ENCODE measurements at places on chromosomes 16 and 17. TPM values are rescaled to one million over a fixed set of nuclear protein-coding genes. Genes with fewer than 3 reads are reported as not detected.

DNA sequence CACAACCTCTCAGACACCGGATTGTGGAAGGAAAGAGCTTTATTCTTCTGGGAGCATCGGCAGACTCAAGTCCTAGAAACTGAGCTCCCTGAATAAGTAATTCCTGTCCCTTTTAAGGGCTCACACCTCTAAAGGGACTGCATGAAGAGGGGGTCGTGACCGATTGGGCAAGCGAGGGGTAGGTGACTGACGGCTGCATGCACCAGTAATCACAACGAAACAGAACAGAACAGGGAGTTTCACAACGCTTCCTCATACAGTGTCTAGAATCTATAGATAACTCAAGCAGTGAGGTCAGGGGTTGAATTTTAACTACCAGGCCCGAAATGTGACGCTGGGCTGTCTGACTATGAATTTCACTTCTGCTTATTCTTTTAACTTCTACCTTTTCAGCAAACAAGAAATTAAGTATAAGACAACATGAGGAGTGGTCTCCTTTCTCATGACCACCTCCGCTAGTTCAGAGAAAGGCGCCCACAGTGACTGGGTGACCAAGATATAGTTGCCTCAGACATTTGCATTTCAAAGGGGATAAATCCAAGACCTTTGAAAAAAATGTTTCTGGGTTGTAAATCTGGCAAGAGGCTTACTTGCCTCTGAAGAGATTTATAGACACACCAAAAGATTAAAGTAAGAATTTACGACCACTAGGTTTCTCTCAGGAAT is 88.4 kb upstream of the ATF7IP2 start:
- DNase-seq: no peak

DNA sequence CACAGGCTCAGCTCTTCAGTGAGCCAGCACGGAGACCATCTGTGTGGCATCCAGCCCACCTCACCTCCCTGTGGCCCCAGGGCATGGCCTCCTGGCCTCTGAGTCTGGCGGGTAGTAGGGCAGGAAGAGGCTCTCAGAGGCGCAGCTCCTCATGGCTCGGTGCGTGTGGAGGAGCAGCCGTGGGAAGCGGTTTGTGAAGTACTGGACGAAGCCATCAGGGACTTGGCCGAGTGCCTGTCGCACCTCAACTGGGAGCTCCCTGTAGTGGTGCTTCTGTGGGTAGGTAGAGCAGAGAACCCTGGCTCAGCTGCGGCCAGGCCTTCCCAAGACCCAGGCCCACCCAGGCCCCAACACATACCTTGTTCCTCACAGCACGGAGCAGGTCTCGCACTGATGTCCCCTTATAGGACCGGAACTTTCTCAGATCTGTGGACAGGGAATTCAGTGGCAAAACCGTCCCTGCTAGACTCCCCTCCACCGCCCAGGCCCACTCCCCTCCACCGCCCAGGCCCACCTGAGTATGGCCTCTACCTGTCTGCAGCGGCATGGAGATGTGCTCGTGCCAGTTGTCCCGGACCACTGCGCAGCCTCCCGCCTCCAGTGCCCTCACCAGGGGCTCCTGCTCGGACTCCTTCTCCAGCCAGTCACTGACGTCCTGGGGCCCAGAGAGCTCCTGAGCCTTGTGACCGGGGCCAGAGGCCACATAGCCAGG is 12.2 kb downstream of the PLK1 start:
- DNase-seq: no peak

GRCh38 chr16:27447301-27447700 is 45.3 kb downstream of the IL21R start:
- no peak for DNase-seq

DNA sequence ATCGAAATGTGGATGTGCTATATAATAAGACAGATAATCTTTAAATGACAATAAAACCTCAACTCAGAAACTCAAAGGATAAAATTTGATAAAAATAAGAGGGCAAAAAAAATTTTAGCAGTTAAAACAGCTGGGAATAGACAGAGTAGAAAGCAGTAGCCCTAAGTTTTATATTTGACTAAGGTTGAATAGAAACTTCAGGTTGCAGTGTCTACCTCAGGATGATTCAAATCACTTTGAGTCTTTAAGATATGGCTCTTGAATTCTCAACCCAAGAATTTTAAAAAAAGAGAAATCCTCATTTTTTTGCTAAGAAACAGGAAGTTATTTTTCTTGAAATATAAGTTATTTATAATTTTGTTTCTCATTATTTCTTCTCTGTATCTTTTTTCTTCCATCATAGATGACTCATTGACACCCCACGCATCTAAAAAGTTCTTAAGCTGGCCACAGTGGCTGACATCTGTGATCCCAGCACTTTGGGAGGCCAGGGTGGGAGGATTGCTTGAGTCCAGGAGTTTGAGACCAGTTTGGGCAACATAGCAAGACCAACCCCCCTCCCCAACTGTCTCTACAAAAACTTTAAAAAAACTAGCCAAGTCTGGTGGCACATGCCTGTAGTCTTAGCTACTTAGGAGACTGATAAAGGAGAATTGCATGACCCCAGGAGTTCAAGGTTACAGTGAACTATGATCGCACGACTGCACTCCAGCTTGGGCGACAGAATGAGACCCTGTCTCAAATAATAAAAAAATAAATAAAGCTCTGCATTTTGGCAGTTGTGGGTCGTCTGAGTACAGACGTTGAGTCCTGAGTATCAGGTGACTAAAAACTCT is 23.9 kb downstream of the NFAT5 start:
- DNase-seq: no peak

- DNase-seq: no peak
These were observed 641 bp upstream of the CBX2 start for GRCh38 chr17:79777120-79777893.

Gene CACNG1
- not detected for total RNA-seq

Measured in liver (tissue), 10 donors.